ENCODE measurements at places on chromosomes 7 and 10.

- no peak for DNase-seq
These were observed 24.7 kb upstream of the MSMB start for GRCh38 chr10:46070749-46071148.

DNA sequence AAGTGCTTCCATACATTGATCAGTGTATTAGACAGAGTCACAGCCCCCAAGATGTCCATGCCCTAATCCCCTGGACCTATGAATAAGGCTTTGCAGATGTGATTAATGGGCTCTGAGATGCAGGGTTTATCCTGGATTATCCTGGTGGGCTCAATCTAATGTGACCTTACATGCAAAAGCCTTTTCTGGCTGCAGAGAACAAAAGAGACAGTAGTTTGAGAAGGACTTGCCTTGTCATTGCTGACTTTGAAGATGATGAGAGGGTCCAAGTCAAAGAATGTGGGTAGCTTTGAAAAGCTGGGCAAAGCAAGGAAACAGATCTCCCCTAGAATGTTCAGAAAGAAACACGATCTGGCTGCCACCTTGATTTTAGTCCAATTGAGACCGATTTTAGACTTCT, 238.7 kb downstream of the CCSER2 start:
- no peak for DNase-seq

DNA sequence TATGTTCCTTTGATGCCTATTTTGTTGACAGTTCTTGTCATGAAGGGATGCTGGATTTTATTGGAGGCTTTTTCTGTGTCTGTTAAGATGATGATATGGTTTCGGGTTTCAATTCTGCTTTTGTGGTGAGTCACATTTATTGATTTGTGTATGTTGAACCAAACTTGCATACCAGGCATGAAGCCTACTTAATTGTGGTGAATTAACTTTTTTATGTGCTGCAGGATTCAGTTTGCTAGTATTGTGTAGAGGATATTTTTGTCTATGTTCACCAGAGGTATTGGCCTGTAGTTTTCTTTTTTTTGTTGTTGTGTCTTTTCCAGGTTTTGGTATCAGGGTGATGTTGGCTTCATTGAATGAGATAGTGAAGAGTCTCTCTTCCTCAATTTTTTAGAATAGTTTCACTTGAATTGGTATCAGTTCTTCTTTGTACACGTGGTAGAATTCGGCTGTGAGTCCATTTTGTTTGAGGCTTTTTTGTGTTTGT, 345.9 kb downstream of the KIF20B start:
- no peak for DNase-seq

- no peak for DNase-seq
These were observed 15.4 kb downstream of the AKR1B1 start for GRCh38 chr7:134443396-134444070.

DNA sequence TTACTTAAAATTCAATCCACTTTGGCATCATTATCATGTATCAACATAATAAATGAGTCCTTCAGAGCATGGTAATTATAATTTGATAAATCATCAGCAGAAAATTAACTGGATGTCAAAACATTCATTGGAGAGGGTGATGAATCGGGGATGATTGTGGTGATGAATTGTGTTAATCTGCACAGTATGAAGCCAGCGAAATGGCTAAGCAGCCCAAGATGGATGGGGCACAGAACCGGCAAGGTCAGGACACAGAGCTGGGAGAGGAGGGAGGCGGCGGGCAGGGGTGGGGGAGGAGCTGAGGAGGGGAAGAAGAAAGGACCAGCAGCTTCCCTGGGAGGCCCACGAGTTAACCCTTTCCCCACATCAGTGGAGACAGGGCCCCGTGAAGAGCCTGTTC, 536.1 kb downstream of the LRMDA start:
- DNase-seq: no peak

- no peak for DNase-seq
These were observed 72.3 kb upstream of the MGMT start for GRCh38 chr10:129394518-129395328.

DNA sequence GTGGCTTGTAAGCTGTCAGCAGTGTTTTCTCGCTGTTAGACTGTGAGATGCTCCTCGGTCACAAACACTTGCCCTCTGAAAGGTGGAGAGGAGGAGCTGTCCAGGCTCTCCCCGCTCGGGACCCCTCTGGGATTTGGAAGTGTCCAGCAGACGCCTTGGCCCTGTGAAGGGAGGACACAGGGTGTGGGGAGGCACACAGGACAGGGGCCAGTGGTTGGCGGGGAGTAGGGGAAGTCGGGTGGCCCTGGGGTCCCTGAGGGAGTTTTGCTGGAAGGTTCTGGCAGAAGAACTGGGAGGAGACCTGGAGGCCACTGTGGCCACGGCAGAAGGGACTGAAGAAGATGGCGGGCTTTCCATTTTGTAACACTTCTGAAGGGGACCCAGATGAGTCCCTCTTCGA, 47.2 kb upstream of the DPYSL4 start:
- DNase-seq: no peak

DNA sequence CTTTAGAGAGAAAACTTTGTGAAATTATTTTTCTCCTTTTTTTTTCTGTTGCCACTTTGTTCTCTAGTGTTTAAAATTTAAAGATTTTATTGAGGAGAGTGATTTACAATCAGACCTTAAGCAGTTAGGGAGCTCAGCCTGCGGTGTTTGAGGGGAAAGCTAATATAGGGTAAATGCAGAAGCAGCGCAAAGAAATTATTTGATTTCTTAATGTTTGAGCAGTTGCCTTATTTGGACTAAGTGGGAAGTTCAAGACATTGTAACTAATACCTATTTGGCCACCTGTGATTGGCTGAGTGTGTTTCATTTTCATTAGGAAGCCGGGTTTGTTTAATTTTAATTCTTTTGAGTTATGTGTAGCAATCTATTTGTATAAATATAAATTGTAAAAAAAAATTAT, 25.3 kb downstream of the WAC start:
- no peak for DNase-seq

DNA sequence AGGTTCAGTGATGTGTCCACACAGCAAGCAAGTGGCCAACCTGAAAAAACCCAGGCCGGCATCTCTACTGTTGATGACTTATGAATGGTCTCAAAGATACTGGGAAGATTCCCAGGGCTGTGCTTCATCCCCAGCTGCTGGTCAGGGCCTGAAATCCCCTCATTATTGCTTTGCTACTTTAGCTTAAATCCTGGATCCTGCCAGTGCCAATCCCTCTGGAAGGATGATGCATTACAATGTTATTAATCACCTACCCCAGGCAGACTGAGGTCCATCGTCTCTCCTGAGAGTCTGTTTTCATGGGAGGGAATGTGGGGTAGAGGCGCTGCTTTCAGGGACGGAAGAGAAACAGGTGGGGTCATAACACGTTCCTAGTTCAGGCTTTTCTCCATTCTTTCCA, 371.6 kb downstream of the RPS24 start:
- DNase-seq: no peak

GRCh38 chr7:47813620-47814260, 134.5 kb downstream of the PKD1L1 start:
- DNase-seq: no peak

Data from GM12892 (cell line).